G401 (cell line): ENCODE measurements at places on chromosomes 7 and 10.

GRCh38 chr7:87592300-87592699, 8.4 kb downstream of the ABCB1 start:
- no peak for DNase-seq

DNA sequence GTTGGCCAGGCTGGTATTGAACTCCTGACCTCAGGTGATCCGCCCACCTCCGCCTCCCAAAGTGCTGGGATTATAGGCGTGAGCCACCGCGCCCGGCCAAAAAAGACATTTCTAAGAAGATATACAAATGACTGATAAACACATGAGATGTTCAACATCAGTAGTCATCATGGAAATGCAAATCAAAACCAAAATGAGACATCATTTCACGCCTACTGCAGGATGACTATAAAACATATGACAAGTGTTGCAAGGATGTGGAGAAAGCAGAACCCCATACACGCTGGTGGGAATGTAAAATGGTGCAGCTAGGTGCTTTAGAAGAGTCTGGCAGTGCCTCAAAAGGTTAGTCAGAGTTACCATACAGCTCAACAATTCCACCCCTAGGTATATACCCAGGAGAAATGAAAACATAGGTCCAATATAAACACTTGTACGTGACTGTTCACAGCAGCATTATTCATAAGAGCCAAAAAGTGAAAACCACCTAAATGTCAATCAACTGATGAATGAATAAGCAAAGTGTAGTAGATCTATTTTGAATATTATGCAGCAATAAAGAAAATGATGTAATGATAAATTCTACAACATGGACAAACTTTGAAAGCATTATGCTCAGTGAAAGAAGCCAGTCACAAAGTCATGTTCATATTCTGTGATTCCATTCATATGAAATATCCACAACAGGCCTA, 24.5 kb downstream of the TMEM209 start:
- DNase-seq, result no peak

- DNase-seq, result no peak
Measured at GRCh38 chr10:15344876-15345285, 26.2 kb downstream of the FAM171A1 start.

DNA sequence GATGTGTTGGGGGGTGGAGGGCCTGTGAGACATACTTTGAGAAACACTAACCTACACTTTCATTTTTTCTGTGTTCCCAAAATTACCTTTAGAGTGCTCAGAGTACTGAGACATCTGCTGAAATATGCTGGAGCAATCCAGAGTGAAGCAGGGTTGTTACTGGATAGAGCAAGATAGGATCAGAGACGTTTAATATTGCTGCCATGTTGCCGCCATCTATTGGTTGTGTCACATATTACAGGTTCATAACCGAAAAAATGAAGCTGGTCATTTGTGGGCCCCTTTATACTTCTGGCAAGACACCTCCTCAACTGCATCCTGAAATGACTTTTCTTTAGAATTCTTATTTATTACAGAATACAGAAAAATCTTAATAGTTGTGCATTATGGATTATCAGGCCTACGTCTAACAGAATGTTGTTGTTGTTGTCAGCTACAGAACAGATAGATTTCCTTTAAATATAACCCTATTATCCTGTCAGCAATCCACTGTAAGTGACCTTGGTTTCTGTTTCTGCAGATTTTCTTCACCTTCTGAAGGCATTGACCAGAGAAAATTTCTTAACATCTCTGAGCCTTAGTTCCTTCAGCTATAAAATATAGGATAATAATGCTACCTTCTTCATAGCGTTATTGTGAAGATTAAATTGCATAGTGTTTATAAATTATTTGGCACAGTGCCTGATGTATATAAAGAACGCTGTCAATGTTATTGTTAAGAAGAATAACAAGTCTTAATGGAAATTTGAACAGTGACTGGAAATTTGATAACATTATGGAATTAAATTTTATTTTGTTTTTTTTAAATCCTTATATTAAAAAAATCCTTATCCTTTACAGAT, 16.2 kb upstream of the DLD start:
- peak; percentile 73 for DNase-seq

DNA sequence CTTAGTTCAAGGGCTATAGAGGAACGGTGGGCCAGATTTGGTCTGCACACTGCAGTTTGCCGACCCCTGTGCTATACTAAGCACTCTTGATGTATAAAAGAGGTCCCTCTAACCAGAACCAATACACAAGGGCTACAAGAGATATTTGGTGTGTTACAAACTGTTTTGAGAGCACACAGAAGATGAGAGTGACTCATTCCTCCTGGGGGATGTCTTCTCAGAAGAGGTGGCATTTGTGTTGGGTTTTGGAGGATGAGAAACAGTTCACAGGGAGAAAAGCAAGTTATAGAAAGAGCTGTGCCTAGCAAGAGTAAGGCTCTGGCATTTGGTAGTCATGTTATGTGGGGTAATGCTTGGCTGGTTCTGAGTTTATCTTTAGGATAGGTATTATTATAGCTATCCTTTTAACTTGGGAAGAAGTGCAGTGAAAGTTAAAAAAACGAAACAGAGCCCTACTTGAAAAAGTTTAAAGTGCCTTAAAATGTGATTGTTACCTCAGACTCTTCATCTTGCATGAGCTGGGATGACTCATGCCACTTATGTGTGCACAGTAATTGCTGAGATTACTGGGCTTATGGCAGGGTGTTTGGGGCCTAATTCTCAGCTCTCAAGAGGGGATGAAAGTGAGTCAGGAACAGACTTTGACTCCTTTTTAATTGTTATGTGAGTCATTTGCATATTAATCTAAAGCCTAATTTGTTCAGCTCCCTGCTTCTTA, 160.4 kb downstream of the KIF20B start:
- no peak for DNase-seq

DNA sequence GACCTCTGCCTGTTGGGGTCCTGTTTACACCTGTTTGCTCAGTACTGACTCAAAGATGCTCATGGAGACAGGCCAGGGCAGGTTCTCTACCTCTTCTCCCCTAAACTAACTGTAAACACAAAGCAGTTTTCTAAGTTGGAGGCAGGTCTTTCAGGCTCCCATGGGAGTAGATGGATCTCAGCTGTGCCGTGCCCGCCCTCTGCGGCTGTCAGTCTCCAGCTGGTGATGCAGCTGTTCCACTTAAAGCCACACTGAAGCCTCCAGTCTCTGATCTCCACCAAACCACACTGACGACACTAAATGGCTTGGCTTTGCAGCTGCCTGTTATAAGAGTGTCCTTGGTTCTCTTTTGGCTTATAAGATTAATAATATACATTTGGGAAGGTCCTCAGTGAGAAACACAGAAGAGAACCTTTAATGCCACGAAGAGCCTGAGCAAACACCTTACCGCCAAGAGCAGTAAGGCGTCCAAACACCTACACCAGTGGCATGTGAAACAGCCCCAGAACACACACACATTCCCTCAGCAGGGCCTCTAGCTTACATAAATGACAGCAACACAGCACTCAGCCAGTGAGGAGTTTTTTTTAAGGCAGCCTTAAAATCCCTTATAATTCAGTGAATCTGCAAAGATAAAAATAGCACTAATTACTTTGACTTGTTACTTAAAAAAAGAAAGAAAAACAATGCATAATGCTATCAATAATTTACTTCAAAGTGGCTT, 60.4 kb upstream of the KCNIP2 start:
- no peak for DNase-seq

GRCh38 chr7:17371671-17372524, 73.4 kb downstream of the AHR start:
- no peak for DNase-seq
